ENCODE measurements at places on chromosomes 7 and 10. TPM values are rescaled to one million over a fixed set of nuclear protein-coding genes. Genes with fewer than 3 reads are reported as not detected.

Gene CCNJ
- 3.6 TPM for total RNA-seq

Gene STAG3
- total RNA-seq: 0.31 TPM

Gene ASB13
- 7.8 TPM for total RNA-seq

Gene ZPBP
- total RNA-seq: not detected

Gene ZNF316
- 16.0 TPM for total RNA-seq

Gene SLC29A4
- total RNA-seq: 2.1 TPM

Gene CUL1
- total RNA-seq: 45.8 TPM

Gene LRRD1
- total RNA-seq: not detected

GRCh38 chr10:8487346-8487745 is 432.9 kb downstream of the GATA3 start:
- DNase-seq: no peak

- DNase-seq: peak; percentile 99
Measured at GRCh38 chr7:80722616-80723195, 84.3 kb downstream of the CD36 start.

DNA sequence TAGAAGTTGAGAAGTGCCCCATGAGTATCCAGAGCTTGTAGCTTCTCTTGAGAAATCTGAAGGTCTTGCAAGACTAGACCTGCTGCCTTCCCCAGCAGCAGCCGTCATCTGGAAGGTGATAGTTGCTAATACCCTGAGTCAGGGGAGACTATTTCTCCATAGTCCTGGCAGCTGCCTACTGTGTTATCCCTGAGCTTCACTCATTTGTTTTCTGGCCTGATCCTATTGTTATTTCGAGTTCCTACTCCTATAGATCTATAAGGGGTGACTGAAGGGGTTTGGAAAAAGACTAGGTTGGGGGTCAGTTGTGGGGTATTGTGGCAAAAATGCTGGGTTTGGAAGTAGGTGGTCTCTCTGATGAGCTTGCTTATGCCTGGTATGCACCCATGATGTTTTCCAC is 297.8 kb downstream of the CNTNAP2 start:
- no peak for DNase-seq

DNA sequence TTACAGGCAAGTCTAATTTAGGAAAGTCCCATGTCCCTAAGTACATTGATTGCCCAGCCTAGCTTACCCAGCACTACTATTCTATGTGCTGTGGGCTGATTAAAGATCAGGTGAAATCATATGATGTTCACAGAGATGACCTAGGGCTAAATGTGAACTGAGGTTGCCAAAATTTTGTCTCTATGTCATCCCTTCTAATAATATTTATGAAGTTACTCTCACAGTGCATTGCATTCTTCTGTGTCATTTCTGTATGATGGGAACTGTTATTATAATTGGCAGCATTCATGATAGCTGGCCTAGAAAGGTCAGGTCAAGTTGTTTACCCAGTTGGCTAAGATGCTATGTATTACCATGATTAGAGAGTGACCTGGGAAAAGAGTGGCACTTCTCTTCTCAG is 2.8 kb upstream of the PDK4 start:
- DNase-seq: no peak

DNA sequence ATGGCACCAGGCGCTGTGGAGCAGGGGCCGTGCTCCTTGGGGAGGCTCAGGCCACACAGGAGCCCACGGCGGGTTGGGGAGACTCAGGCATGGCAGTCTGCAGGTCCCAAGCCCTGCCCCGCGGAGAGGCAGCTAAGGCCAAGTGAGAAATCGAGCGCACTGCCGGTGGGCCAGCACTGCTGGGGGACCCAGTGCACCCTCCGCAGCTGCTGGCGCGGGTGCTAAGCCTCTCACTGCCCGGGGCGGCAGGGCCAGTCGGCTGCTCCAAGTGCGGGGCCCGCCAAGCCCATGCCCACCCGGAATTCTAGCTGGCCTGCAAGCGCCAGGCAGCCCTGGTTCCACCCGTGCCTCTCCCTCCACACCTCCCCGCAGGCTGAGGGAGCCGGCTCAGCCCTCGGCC is 57.1 kb downstream of the COL28A1 start:
- no peak for DNase-seq

GRCh38 chr7:31027161-31027965 is 24.7 kb upstream of the ADCYAP1R1 start:
- no peak for DNase-seq

- no peak for DNase-seq
Measured at GRCh38 chr7:69598487-69599285, 411 bp downstream of the AUTS2 start.

DNA sequence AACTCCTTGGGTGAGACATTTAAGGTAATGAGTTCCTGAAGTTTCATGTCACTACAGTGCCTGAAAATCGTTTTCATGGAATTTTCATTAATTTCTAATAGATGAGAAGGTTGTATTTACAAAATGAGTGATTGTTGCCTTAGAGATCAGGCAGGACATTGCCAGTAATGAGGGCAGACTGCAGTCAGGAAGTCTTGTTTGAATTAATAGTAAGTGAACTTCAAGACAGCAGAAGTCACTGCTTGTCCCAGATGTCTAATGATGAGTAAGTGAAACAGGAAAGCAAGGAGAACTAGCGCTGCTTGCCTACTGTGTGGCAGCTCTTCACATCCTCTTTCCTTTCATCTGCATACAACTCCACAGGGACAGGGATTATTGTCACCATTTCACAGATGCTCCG is 237.4 kb downstream of the BAMBI start:
- no peak for DNase-seq

GRCh38 chr7:94311515-94311914 is 83.2 kb upstream of the COL1A2 start:
- no peak for DNase-seq

- DNase-seq: no peak
Measured at GRCh38 chr10:131183546-131184045, 127.9 kb downstream of the TCERG1L start.

GRCh38 chr7:129807863-129808262 is 144.9 kb downstream of the UBE2H start:
- no peak for DNase-seq

GRCh38 chr10:6400331-6400730 is 179.7 kb downstream of the PRKCQ start:
- no peak for DNase-seq

- peak; percentile 23 for DNase-seq
Measured at GRCh38 chr7:36287371-36288241, 102.1 kb upstream of the ANLN start.

DNA sequence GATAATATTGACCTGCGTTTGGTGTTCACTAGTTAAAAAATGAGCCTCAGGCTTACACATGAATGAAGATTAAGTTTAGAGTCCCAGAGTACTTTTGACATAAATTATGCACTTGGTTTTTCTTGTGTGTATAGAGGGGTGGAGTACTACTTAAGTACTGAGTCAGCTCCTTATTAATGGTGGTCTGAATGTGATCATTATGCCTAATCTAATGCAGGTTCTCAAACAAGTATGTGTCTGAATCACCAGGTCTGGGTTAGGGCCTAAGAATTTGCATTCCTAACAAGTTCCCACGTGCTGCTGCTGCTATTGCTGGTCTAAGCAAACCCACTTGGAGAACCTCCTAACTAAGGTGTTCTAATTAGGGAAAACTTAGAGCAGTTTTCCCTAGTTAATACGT is 30.7 kb upstream of the STOX1 start:
- peak; percentile 36 for DNase-seq

DNA sequence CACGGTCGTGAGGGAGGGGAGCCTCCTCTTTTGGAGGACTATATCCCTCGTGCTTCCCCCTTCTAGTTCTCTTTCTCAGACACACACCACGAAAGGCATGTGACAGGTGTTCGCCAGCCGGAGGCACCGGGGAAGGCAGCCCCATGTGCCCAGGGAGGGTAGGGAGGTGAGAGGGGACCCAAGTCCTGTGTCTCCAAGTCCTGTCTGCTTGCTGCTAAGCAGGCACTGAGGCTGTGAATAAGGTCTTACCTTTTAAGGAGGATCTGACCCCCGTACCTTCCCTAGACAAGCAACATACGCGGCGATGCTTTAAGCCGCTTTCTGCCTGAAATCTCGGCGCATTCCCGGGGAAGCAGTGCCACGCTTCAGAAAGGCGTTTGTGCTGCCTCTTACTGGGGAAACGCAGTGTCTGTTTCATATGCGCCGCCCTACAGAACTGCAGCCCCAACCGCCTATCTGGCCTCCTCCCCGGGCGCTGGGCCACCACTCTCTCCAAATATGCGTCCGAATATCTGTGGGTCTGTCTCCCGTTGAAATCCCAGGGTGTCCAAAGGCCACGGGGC is 770 bp downstream of the PLXNA4 start:
- peak; percentile 24 for DNase-seq

DNA sequence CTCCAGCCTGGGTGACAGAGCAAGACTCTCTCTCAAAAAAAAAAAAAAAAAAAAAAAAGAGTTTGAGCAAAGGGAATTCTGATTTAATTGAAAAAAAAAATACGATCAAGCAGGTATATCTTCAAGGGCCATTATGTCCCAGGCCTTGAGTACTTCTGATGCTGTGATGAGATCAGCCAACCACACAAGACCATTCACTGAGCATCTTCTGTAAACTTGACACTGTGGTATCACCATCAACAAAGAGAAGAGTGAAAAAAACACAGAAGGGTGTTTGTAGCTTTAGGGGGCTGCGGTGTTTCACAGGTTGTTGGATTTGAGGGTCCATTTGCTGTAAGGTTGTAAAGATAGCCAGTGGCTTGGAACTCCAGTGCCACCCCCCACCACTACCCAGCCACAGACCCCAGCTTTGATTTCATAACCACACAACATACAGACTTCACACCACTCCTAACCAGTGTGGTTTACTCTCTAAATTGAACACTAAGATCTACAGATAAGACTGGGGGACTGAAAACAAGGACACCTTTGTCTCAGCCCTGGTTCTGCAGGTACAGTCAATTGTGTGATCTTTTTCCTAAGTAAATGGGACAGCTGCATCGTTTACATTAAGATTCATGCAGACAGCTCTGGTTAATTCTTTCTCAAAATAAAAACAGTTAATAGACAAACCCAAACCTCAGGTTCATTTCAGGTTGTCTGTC is 66.4 kb downstream of the CDC123 start:
- DNase-seq: no peak

Measured in HFFc6 (cell line).